ENCODE measurements at places on chromosomes 2 and 18.

GRCh38 chr2:237298151-237299118 is 115.5 kb downstream of the COL6A3 start:
- DNase-seq, result no peak

- no peak for DNase-seq
Measured at GRCh38 chr2:227052879-227053278, 111.1 kb downstream of the COL4A4 start.

DNA sequence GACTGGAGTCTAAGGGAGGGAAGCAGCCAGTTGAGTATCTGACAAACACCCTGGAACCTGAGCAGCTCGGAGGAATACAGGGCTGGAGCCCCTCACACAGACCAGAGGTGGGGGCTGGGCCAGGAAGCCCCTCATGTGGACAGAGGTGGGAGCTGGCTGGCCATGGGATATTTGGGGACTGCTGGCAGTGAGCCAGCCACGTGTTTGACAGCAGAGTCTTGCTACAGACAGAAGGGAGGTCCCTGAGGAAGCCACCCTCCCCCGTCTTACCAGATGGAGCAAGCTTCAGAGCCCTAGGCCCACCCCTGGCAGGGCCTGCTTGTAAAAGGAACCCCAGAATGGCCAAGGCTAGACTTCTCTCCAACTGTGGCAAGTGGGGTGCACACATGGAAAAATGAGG is 3.6 kb upstream of the MTERF4 start:
- DNase-seq, result no peak

DNA sequence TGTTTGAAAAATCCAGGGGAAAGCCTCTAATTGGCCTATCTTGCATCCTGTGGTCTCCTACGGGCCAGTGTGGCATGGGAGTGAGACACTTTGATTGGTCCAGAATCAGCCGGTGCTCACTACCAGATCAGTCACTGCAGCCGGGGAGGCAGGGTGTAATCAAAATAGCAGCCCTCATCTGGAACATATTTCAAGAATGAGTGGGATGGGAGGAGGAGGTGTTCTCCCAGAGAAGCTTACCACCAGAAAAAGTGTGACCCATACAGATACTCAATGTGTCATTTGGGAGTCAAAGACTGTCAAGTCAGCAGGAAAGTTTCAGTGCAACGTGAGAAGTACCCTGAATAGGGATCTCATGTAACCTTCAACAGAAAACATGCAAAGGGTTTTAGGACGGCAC is 393.9 kb upstream of the SLC14A2 start:
- DNase-seq, result no peak

- DNase-seq, result no peak
Measured at GRCh38 chr2:133240491-133241223, 327.6 kb downstream of the NCKAP5 start.

GRCh38 chr2:40289771-40290404 is 162.0 kb downstream of the SLC8A1 start:
- DNase-seq, result no peak

- no peak for DNase-seq
Measured at GRCh38 chr2:73142937-73143336, 30.2 kb upstream of the RAB11FIP5 start.

GRCh38 chr2:30979822-30980245 is 158.4 kb downstream of the GALNT14 start:
- DNase-seq, result no peak

GRCh38 chr2:235541016-235541415 is 47.2 kb downstream of the AGAP1 start:
- DNase-seq, result no peak

All from KG1 (cell line).